ENCODE measurements at places on chromosomes 12 and 14.

GRCh38 chr12:54996205-54996604 is 11.6 kb upstream of the TESPA1 start:
- no peak for DNase-seq

- DNase-seq, result no peak
Observed at GRCh38 chr12:27143256-27144069, 61.1 kb upstream of the C12orf71 start.

DNA sequence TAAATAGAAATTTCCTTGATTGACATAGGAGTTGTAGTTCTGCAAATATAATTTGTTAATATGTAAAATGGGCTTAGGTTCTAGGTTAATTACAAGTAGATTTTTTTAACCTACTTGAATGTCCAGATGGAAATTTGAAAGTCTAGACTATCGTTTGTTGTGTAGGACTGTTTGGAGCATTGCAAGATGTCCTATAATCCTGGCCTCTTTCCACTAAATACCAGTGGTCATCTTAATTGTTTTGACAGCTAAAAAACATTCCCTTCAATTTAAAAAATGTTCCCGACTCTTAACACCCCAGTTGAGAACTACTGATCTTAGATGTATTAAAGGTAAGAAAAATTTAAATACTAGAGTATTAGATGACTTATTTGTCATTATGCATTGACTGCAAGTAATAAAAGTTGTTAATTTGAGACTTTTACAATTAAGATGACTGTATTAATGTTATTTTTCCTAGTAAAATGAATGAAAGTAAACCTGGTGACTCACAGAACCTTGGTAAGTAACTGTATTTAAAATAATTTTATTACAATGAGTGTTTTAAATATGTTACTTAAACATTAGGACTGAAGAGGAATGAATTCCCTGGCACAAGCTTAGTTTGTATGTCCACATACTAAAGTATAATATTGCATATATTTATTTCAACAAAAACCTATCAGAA is 21.8 kb downstream of the G2E3 start:
- DNase-seq, result no peak

DNA sequence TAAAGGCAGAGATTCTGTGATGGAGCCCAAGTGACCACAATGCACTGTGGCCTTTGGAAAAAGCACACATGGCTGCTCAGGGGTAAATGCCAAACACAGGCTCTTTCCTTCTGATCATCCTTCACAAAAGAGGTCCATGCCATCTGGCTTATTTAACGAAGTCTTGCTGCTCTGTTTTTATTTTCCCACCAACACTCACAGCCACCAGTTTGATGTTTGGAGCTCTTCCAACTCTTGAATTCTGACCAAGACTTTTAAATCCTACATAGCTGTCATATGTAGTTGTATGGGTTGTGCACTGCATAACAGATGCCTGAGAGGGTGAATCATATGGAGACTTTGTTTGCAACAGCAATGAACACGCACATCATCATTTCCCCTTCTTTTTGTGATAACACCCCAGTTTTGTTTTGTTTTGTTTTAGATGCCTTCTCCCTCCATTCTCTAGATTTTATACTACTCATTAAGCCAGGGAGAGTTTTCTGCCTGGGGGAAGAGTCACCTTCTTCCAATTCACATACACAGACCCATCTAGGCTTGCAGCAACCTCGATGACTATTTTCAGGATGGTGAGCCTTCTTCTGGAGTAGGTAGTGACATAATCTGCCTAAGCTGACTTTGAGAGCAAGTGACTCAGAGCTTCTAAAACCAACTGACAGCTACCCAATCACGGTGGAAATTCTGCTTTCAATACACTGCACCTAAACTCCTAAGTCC is 145.2 kb upstream of the WSCD2 start:
- no peak for DNase-seq
